ENCODE measurements at places on chromosomes 5 and 9.

- no peak for DNase-seq
Measured at GRCh38 chr5:72330712-72331111, 10.5 kb downstream of the PTCD2 start.

DNA sequence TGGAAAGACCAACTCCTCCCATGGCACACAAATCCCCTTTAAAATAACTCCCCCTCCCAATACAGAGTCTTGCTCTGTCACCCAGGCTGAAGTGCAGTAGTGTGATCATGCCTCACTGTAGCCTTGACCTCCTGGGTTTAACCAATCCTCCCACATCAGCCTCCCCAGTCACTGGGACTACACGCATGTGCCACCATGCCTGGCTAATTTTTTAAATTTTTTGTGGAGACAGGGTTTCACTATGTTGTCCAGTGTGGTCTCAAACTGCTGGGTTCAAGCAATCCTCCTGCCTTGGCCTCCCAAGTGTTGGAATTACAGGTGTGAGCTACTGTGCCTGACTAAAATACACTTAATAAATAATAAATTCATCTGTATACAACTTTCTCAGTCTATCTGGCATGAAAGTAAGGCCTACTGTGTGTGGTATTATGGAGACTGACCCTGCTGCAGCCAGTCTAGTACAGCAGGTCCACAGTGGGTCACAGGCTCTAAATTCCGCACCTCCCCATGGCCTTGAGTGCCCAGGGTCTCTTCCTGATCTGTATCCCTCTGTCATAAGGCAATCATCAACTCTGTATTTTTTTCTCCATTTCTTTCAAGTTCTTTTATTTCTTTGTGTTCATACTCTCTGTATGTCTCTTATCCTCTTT, 169.4 kb downstream of the MAPKAP1 start:
- no peak for DNase-seq

GRCh38 chr9:12133416-12133815, 559.8 kb upstream of the TYRP1 start:
- DNase-seq: no peak

DNA sequence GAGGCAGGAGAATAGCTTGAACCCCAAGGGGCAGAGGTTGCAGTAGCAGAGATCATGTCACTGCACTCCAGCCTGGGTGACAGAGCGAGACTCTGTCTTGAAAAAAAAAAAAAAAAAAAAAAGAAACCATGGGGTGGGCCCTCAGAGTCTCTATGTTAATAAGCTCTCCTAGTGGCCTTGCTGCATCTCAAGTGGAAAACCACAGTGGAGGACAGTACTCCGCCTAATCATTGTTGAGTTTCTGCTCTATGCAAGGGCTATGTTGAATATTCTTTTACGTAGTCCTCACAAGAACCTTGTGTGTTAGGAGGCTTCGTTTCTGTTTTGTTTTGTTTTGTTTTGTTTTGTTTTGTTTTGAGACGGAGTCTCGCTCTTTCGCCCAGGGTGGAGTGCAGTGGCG, 48.9 kb downstream of the TJP2 start:
- DNase-seq: no peak

DNA sequence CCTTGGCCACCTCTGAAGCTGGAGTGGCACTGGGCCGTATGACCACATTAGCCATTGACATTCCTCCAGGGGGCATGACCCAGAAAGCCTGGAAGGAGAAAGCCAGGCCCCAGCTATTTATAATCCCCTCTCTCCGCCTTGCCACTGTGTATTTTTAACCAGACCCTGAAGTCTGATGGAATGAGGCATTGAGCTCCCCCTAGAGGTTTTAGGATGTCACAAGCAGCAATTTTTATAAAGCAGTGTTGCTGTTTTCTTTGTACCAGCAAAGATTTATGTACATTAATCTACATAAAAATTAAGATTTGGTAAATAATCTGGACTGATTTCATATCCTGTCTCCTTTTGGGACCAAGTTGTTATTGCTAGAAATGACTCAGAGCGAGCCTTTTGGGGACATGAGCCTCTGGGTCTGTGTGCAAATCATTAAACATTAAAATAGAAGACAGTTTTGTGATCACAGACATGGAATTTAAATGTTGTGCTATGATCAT, 127.1 kb downstream of the TRIO start:
- DNase-seq: no peak

DNA sequence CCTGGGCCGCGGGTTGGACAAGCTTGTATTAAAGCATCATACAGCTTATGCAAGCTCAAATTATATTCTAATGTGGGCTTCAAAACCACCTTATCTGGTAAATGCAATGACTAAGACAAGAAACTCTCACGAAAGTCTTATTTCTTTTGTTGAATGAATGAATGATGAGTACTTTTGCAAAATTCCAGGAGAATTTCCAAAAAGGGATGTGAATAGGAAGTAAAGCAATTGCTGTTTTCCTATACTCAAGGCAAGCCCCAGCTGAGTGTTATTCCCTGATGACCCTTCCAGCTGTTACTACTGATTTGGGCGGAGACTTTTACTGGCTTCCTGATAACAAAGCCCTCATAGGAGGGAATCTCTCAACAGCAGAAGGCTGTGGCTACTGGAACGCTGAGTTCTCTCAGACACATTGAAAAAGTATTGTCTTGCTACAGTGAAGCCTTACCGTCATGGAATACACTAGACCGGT, 162.8 kb downstream of the SREK1 start:
- DNase-seq: peak; percentile 5

- no peak for DNase-seq
Measured at GRCh38 chr5:170499621-170500020, 4.2 kb upstream of the KCNIP1 start.

GRCh38 chr5:154401355-154401754, 44.4 kb upstream of the SAP30L start:
- no peak for DNase-seq

DNA sequence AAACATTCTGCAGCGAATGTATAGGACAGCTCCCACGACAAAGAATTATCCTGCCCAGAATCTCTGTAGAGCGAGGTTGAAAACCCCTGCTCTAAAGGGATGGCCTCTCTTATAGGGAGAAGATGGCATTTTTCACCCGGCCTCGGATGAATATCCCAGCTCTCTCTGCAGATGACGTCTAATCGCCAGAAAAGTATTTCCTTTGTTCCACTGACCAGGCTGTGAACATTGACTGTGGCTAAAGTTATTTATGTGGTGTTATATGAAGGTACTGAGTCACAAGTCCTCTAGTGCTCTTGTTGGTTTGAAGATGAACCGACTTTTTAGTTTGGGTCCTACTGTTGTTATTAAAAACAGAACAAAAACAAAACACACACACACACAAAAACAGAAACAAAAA, 17.4 kb upstream of the RARS1 start:
- no peak for DNase-seq

DNA sequence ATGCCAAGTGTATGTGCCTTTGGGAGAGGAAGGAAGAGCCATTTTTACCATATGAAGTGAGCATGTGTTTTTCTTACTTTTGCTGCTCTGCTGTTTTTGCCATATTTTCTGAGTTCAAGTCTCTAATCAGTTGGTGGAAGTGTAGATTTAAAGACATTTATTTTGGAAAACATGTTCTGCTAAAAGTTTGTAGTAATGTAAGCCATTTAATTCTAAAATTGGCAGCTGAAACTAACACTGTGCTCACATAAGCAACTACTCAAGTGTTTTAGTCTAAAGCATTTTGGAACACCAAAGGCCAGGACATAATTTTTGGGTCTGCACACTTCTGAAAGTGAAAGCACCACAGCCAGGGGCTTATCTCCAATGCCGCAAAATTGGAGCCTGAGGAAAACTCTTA, 363.4 kb upstream of the ZNF608 start:
- no peak for DNase-seq

DNA sequence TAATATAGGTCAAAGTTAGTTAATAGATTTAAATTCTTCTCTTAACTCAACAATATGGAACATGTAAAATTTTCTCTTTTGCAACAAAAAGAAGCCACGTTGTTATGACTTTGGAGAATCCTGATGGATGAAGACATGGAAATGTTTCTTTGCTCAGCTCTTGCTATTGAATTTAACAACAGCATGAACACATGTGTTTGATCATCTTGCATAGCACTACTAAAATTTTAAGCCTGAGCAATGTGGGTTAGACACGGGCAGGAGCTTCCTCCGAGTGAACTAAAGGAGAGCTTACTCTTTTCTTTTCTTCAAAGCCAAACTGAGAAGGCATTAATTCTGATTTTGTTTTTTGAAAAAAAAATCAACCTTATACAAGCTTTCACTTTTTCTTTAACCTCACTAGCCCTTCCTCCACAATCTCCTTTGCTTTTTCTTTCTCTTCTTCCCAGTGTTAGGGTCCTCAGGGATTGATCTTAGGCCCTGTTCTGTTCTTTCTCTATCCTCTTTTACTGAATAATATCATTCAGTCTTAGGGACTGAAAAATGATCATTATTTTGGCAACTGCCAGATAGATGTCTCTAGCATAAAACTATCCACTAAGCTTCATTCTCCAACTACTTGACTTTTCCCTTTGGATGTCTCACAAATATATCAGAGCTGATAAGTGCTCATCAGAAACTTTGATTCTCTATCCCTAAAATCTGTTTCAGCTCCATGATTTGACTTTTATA, 36.9 kb downstream of the ADAMTS19 start:
- no peak for DNase-seq

DNA sequence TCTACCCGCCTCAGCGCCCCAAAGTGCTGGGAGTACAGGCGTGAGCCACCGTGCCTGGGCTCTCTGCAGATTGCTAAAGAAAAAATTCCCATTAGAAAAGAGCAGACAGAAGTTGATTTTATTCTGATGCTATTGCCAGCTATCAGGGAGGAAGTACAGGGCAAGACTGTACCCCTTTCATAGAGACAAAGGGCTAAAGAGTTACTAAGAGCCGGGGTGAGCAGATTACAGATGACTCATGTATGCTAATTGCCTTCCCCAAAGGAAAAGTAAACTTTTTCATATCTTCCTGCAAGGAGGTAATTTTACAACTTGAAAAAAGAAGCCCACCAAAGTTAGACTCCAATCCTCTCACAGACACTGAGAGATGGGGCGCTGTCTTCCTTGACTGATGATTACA, 42.3 kb upstream of the MCTP1 start:
- no peak for DNase-seq

DNA sequence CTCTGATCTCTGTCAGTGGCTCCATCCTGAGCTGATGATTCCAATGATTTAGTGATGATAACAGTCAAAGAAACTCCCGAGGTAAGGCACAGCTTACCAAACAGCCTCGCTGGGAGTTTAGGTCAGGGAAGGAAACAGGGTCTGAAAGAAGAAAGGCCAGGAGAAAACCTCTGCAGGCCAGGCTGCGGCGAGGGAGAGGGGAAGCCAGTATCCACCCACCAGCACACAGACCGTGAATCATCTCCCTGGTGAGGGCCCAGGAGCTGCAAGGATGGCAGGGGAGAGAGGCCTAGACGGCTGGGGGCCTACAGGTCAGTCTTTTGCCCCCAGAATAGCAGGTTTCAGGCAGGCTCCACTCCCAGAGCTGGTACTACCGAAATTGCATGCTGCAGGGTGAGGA, 590.5 kb downstream of the CCDC171 start:
- no peak for DNase-seq

GRCh38 chr5:143054480-143054941, 284.3 kb downstream of the ARHGAP26 start:
- DNase-seq: no peak

- DNase-seq: peak; percentile 40
Measured at GRCh38 chr5:68746643-68747420, 347.0 kb upstream of the SLC30A5 start.

- DNase-seq: no peak
Measured at GRCh38 chr5:91245074-91245452, 138.1 kb downstream of the ARRDC3 start.

- DNase-seq: no peak
Measured at GRCh38 chr9:86771941-86772634, 175.2 kb downstream of the GAS1 start.

- no peak for DNase-seq
Measured at GRCh38 chr5:14706615-14707021, 42.1 kb downstream of the OTULIN start.

- no peak for DNase-seq
Measured at GRCh38 chr5:6399980-6400910, 21.9 kb upstream of the MED10 start.

DNA sequence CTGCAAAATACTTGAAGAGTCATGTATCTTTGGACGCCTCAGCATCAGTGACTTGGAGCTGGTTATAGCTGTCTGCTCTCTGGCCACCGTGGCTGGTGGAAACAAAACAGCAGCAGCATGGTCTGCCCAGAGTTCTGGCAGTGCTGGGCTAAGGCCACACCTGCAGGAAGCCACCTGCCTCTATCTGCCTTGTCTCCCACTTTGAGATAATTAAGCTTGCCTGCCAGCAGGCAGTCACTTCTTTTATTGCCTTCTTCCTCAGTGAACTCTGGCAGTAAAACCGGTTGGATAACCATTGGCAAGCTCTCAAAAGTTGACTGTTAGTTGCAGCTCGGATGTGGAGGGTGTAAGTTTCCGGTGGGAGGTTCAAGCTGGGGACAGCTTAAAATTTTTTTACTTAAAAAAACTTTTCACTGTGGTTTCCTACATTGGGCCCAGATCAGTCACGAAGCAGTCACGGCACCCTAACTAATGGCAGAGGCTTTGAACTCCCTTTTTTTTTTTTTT, 4.9 kb downstream of the SMIM3 start:
- peak; percentile 61 for DNase-seq

DNA sequence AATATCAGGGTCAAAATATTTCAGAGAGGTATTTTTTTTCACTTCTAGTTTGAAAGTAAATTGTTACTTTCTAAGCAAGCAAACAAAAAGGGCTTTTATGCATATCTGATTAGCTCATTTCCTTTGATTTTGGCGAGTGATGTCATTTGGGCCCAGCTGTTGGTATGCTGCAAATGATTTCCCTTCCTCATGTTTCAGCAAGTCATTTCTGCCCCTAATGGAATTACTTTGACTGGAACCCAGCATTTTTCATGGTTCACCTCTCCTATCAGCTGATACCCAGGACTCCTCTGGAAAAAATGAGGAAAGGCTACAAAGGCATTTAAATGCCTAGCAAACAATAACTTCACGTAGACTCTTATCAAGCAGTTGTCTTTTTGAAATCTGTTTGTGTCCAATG, 500.6 kb downstream of the EBF1 start:
- DNase-seq: peak; percentile 13

GRCh38 chr5:168916852-168917251, 337.7 kb upstream of the PANK3 start:
- DNase-seq: no peak

All from right kidney (tissue), 9 donors.